ENCODE measurements at places on chromosomes 7 and 10.

DNA sequence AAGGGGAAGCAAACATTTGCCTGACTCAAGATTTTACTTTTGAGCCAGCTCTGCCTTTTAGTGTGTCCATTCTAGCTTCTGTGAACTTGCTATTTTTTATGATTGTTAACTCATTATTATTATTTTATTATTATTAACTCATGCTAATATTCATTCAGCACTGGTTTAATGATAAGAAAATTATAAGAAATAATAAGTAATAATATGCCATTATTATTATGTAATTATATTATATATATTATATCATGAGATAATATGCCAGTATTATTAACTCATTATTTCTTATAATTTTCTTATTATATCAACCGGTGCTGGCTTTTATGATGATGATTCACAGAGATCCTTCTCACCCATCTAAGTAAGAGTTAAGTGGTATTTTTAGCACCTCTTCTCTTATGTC is 79.3 kb upstream of the NPVF start:
- no peak for DNase-seq

- DNase-seq = no peak
Measured at GRCh38 chr7:132380059-132380458, 196.2 kb downstream of the PLXNA4 start.

DNA sequence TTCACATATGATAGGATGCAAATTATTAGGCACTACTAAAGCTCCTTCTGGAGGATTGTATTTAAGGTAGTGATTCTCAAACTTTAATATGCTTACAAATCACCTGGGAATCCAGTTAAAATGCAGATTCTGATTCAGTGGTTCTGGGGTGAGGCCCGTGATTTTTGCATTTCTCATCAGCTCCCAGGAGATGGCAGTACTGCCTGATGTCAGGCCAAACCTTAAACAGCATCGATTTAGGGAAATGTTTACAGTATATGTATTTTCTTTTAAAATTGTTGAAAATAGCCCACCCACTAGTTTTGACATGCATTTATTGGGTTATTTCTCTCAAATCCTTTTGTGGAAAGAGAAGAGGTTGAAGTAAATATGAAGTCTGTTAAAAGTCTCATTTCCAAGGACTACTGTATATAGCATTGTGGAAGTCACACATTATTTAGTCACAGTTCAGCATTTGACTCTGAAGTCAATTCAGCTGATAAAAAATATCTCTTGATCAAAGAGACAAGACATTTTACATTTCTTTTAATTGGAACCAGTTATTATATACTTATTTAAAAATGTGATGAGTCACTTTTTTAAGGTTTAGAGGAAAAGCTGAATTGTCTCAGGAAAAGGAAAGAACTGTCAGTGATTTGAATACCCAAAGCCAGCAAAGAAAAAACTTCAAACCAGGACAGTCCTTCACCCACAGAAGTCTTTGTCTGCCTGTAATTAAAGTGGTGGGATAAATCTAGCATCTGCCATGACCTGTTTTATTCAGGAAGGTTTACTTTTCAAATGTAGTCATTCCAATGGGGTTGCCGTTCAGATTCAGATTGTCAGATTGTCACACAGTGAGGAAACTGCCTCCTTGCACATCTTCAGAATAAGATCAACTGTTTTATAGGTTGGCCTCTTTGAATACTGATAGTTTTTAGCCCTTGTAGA is 21.1 kb upstream of the HBP1 start:
- no peak for DNase-seq

GRCh38 chr7:36781011-36781738 is 56.9 kb upstream of the AOAH start:
- DNase-seq = no peak

DNA sequence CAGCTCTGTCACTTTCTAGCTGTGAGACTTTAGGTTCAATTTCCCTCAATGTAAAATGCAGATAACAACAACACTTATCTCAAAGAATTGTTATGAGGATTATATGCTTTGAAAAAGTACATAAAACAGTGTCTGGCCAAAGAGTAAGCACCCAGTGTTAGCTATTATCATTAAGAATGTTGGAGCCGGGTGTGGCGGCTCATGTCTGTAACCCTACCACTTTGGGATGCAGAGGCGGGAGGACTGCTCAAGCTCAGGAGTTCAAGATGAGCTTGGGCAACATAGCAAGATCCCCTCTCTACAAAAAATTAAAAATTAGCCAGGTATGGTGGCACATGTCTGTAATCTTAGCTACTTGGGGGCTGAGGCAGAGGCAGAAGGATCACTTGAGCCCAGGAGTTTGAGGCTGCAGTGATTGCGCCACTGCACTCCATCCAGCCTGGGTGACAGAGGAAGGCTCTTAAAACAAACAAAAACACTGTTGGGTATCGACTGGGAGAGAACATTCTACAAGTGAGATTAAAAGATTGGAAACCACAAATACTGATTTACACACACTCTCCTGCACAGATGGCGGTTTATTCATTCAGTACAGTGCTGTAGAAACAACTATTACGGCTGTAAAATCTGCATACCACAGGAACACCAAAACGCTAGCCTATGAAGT is 107.3 kb downstream of the PROSER2 start:
- no peak for DNase-seq

- no peak for DNase-seq
Measured at GRCh38 chr7:1646391-1646790, 23.7 kb upstream of the ELFN1 start.

All from stimulated activated CD8-positive, alpha-beta memory T cell treated with anti-CD3 and anti-CD28 coated beads, Interleukin-4, amount 100 ng/mL, for 4 hours (primary cell).